ENCODE measurements at places on chromosomes 6 and 20.
A peak's percentile ranks its signal among the peaks of the same experiment; 100 is the strongest.

GRCh38 chr6:753486-753885, 60.5 kb upstream of the EXOC2 start:
- DNase-seq, result no peak

DNA sequence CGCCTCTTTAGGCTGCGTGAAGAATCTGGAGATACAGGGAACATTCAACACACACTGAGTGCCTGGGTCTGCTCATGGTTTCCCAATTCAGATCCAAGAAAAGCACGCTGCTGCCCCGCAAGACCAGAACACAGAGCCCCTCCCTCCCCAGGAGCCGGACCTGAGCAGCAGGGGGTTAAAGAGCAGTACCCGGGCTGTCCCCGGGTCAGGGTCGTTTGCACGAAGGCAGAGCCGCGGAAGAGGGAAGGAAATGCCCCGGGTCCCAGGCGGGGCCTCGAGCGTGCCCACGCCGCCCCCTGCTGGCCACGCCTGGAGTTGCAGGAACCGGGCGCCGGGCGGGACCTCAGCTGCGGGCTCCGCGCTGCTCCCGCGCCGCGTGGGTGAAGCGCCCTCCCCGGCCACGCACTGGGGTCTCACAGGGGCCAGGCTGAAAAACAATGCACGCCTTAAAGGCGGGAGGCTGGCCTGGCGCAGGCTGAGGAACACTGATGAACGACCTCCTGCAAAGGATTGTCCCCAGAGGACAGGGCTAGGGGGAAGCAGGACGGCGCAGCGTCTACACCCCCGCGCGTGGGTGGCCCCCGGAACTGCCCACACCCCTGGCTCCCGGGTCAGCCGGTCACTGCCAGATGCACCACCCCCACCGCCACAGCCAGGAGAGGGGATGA, 48.9 kb downstream of the ANKRD60 start:
- DNase-seq, result peak; percentile 1

DNA sequence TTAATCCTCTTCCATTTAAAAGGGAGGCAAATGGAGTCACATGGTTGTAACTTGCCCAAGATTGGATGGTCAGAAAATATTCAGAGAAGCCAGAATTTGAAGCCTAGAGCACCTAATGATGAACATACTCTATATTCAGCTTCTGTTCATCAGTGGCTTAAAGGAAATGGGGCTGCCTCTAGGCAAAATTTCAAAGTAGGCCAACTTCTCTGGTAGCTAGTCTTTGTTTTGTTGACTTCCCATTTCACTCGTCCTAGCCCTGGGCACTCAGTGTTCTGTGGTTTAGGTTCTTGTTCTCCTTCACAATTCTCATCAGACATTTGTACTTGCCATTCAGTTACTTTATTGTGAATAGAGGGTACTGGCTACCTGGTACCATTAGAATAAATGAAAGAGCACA, 13.2 kb downstream of the MAP3K7 start:
- no peak for DNase-seq

- no peak for DNase-seq
These were observed 147.7 kb downstream of the MRPL14 start for GRCh38 chr6:43979525-43979924.

DNA sequence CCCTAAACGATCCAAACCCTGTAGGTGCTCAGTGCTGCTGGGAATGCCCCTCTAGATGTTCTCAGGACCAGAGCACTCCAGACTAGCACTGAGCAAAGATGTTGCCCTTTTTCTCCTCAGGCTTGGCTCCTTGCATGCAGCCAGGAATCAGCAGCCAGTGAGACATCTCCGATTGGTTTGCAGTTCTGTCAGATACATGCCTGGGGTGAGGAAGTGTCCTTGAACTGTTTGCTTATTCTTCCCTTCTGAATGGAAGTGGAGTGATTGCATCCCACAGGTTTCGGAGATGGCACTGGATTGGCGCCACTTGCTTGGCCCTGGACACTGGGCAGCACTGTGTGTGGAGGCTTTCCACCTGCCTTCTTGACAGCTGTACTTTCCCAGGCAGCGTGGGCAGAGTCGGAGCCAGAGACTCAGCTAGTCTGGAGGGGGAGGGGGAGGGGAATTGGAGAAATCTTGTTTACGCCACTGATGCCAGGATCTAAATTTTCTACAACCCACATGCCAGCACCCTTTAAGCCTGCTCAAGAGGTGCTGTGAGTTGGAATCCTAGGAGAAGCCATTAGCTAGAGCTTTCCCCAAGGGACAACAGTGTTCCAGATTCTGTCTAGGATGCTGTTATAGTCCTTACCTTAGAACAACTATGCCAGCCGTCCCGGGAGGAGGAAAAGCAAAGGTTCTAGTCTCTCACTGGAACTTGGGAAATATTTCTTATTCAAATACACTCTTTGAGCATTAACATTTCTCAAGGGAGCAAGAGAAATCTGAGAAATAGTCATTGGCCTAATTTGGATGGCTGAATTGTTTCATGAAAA, 49.2 kb upstream of the SASH1 start:
- DNase-seq, result no peak

GRCh38 chr6:3285049-3285639, 26.4 kb downstream of the PSMG4 start:
- DNase-seq, result no peak

DNA sequence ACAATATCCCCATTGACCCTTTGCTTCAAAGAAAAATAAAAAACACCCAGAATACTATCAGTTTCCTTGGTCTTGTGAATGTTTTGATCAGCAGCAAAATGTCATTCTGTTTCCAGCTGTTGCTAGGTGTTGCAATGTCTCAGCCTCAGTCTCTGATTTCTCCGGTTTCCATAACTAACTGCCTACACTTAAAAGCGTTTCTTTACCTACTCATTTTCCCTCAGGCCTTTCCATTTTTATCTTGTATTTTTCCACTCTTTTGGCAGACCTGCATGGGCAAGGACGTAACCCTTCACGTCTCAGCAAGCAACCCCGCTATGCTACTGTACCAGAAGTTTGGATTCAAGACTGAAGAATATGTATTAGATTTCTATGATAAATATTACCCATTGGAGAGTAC, 49.4 kb downstream of the KAT14 start:
- no peak for DNase-seq

GRCh38 chr20:33162313-33162712, 5.6 kb upstream of the BPIFA2 start:
- no peak for DNase-seq

DNA sequence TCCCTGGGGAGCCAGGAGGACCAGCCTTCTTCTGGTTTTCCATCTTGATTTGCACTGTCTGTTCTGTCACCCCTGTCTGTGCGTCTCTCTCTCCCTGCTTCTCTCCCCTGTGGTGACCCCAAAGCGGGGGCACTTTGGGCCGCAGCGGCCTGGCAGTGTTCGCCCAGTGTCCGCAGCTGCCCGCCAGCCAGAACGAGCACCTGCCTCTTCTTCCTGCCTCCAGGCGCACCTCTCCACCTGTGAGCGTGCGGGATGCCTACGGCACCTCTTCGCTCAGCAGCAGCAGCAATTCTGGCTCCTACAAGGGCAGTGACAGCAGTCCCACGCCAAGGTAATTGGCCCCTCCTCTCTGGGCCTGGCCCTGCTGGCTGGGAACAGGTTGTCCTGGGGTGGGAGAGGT, 30.8 kb downstream of the SNPH start:
- no peak for DNase-seq

GRCh38 chr6:112622036-112622435, 274.9 kb downstream of the RFPL4B start:
- DNase-seq, result no peak

DNA sequence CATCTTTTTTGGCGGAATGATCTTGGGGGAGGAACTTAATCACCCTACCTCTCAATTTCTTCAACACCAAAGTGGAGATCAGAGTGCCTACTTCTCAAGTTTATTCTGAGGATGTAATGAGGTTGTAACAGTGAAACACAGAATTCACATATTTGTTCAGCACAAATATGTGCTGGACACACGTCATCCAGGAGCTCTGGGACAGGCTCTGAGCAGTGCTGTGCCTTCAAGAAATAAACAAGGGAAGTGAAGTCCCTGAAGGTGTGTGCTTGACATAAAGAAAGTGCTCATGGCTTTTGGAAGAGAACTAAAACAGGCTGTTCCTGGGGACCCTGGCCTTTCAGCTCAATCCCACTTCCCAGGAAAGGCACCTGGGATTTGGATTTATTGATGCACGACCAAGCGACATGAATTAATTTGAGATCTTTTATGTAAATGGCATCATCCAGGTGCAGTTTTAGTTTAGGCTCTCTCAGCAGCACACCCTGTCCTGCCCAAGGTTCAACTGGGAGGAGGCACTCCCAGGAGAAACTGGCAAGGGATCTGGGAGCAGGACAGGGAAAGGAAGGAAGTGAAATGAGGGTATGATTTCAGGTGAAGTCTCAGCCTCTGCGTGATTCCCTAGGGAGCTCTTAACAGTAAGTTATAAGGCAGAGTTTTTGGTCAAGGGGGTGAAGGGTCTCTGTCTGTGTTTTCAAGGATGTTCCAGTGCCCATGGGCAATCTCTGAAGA, 211.0 kb downstream of the FOXA2 start:
- DNase-seq, result no peak

DNA sequence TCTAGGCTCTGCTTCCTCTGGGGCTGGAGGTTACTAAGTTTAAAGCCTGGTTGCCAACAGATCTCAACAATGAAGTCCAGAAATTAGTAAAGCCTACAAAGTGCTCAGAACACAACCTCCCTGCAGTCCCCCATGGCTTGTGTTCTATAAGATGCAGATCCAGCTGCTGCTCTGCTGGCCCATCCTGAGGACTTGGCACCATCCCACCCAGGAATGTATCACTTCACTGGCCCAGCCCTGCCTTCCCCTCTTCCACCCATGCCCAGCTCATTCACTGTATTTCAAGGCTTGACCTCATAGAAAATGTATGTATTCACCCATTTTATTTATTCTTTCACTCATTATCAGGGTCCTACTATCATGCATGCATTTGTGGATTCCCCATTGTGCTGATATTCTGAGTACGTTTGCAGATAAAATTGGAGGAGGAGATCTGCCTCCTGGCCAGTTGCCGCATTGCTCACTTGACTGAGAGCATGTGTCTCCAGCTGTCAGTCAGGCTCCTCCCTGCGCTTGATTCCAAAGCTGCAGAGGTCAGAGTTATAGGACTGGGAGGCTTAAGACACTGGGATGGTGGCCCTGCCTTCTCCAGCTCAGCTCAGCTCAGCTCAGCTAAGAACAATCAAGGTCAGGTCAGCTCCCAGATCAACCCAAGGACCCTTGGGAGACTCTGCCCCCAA, 104.8 kb downstream of the MAFB start:
- DNase-seq, result no peak

DNA sequence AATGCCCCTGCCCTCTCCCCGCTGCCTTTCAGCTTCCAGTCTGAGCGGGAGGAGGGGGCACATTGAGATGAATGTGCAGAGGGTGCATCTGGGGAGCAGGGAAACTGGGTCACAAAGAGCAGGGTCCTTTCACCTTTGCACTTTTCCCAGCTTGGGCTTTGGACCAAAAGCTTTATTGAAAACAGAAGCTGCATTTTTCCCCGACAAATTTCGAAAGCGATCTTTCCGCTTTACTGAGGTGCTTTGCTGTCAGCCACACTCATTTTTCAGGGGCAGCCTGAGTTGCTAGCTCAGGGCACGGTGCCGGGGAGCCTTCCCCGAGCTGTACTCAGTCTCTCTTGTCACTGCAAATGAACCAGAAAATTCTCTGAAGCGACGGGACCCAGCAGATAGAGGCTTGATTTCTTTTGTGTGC, 283.7 kb upstream of the SOX4 start:
- DNase-seq, result no peak

DNA sequence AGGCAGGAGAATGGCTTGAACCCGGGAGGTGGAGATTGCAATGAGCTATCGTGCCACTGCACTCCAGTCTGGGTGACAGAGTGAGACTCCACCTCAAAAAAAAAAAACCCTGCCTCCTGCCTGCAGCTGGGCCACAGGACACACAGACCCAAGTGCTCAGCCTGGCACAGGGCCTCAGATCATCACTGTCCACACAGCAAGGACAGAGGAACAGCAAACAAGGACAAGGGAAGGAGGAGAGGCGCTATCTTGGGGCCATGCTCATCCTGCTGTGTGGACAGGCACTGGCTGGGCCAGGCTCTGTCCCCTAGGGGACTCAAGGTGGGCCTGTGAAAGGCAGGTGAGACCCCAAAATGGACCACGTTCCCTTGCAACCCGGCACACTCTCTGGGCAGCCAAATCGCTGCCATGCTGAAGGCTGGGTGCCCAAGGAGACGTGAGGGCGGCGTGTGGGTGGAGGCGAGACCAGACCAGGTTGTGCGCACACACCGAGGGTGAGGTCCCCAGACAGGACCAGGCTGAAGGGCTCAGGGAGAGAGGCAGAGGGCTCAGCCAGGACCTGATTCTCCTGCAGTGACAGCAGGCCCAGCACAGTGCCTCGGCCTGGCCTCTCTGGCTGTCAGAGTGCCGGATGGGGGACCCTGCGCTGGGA, 9.1 kb downstream of the UCKL1 start:
- DNase-seq, result no peak

- DNase-seq, result no peak
These were observed 9.5 kb upstream of the PABPC1L start for GRCh38 chr20:44900231-44900854.

DNA sequence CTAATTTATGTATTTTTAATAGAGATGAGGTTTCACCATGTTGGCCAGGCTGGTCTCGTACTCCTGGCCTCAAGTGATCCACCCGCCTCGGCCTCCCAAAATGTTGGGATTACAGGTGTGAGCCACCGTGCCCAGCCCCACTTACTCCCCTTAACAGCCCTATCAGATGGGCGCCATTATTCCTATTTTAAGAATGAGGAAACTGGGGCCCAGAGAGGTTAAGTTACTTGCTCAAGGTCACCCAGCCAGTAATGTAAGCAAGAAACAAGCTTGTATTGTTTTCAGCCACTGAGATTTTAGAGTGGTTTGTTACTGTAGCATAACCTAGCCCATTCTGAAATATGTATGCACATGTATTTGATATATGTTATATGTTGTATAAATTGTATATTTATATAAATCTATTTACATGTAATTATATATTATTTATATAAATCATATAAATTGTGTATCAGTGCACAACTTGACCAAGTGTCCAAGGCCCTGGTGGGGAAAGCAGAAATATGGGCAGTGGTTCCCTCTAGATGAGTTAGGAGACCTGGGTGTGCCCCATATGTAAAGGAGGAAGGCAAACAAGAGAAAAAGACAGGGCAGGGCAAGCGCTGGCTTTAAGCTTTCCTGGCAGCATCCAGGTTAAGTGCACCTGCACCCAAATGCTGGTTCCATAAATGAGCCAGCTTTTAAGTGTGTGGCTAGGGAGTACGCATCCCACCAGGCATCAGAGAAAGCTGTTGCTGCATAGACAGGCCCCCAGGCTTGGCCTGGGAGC, 1.2 kb upstream of the GUCA1A start:
- no peak for DNase-seq

- DNase-seq, result no peak
These were observed 139.1 kb upstream of the KCNG1 start for GRCh38 chr20:51162015-51162414.

- DNase-seq, result no peak
These were observed 168.5 kb downstream of the SCP2D1 start for GRCh38 chr20:18981962-18982539.

DNA sequence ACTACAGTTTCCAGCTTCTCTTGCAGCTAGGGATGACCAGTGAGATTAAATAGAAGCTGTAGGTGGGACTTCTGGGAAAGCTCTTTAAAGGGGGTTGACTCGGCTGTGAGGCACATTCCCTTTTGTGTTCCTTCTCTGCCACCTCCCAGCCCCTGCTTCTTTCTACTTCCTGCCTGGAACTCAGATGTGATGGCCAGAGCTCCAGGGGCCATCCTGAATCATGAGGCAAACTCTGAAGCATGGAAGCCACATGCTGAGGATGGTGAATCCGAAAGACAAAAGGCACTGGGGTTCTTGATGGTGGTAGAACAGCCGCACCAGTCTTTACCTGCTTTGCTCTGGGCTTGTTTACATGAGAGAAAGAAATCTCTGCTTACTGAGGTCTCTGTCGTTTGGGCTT, 9.1 kb downstream of the CEBPB start:
- DNase-seq, result no peak

Data from kidney glomerular epithelial cell (primary cell).